ENCODE measurements at places on chromosomes 16 and 17. TPM values are rescaled to one million over a fixed set of nuclear protein-coding genes. Genes with fewer than 3 reads are reported as not detected.
A peak's percentile ranks its signal among the peaks of the same experiment; 100 is the strongest.

DNA sequence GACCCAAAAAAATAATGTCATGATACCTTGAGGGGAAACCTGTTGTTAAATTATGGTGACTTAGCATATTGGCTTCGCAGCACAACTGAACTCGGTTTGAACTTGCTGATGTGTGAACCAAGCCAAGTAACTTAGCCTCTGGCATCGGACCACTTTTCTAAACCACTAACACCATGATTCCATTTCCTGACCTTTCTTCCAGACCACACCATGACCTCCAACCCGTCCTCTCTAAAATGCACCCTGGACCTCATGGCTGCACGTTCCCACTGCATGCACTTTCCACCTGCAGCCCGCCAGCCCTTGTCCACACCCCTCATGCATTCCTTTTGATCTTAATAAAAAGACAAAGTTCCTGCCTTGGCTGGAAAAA, 29.3 kb downstream of the DYNLRB2 start:
- no peak for DNase-seq

- peak; percentile 12 for DNase-seq
Observed at GRCh38 chr17:82740906-82741759, 5.7 kb downstream of the FN3K start.

GRCh38 chr17:18182978-18183333, 672 bp upstream of the ALKBH5 start:
- peak; percentile 94 for DNase-seq

GRCh38 chr17:38752308-38753070, at the start of gene PSMB3:
Gene PSMB3 (plus strand): TSS chr17:38752741. CDS start chr17:38752827, 86 bp downstream.
- DNase-seq = peak; percentile 99

DNA sequence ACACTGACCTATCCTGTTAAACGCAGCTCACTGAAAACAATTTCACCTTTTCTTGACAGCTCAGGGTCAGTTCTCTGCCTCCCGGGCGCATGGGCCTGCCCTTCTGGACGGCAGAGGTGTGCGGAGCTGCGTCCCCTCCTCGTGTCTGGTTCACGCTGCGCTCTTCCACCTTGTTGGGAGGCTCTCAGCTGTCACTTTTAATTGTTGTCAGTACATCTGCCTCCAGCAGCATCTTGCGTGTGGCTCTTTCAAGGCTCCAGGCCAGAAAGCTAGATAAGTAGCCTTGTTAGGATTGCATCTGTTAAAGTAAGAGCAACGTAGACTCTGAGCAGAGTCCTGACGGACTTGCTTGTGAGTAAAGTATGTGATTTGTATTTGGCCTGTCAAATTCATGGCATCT, 59.4 kb downstream of the MGAT5B start:
- DNase-seq = no peak

DNA sequence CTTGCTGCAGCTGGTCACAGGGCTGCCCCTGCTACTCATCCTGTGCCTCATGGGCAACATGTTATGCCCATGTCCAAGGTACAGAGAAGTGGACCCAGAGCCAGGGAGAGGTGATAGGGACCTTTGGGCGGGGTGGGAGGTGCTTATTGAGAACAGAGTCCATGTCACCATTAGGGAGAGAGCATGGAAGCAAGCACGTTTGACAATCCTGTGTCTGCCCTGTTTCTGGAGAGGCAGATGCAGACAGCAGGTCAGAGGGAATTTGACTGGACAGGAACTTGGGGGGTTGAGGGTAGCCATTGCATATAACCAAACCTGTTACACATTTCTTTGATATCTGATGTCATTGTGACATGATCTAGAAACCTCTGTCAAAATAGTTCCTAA, 14.3 kb upstream of the ARL4D start:
- DNase-seq = no peak

DNA sequence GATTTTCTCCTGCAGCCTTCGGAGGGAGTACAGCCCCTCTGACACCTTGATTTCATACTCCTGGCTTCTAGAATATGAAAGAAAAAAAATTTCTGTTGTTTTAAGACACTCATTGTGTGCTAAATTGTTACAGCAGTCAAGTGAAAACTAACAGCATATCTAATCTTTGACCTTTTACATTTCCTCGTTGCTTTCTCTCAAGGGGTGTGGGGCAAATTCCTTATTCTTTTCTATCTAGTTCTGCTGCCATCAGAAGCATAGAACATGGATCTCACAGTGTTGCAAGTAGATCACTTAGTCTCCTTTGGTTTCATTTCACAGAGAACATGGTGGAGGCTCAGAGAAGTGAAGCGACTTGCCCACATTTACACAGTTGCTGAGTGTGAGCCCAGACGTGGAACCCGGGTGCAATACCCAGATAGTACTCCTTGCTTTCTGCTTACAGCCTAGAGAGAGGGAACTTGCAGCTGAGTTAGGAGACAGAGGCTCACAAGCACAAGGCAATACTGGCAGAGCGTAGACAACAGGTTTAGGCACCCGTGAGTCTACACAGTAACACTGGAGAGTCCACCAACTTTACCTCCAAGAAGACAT, 28.7 kb upstream of the MMD start:
- DNase-seq = no peak

DNA sequence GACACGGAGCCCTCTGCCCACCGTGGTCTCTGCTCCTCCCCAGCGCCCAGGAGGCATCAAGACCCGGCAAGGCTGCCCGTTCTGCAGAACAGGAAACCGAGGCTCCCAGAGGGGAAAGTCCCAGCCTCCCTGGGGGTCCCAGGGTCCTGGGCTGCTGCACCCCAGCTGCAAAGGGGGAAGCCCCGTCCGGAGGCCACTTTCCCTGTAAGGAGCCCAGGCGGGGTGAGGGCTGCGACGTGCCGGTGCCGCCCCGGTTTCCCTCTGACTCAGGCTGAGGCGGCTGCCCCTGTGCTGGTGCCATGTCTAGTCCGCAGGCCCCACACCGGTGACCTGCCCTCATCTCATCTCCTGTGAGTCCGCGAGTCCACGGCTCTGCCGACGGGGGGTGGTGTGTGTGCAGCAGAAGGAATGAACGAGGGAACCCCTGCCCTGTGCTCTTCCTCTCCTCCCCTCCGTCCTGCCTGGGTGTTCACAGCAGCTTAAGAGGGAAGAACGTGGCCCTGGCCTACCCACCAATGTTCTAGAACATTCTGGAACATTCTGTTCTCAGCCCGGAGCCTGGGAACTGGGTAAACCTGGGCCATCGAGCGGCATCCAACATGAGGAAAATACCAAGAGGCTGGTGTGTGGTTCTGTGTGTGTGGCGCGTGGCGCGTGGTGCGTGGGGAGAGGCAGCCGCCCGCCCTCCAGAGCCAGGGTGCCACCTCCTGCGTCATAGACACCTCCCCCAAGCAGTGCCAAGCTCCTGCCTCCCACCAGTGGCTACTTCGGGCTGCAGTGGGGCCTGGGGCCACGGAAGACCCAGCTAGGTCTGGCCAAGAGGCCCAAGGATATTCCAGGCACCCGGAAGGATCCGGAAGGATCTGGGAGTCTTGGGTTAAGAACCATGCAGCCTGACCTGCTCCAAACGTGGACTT, 7.0 kb upstream of the CBFA2T3 start:
- DNase-seq = no peak

DNA sequence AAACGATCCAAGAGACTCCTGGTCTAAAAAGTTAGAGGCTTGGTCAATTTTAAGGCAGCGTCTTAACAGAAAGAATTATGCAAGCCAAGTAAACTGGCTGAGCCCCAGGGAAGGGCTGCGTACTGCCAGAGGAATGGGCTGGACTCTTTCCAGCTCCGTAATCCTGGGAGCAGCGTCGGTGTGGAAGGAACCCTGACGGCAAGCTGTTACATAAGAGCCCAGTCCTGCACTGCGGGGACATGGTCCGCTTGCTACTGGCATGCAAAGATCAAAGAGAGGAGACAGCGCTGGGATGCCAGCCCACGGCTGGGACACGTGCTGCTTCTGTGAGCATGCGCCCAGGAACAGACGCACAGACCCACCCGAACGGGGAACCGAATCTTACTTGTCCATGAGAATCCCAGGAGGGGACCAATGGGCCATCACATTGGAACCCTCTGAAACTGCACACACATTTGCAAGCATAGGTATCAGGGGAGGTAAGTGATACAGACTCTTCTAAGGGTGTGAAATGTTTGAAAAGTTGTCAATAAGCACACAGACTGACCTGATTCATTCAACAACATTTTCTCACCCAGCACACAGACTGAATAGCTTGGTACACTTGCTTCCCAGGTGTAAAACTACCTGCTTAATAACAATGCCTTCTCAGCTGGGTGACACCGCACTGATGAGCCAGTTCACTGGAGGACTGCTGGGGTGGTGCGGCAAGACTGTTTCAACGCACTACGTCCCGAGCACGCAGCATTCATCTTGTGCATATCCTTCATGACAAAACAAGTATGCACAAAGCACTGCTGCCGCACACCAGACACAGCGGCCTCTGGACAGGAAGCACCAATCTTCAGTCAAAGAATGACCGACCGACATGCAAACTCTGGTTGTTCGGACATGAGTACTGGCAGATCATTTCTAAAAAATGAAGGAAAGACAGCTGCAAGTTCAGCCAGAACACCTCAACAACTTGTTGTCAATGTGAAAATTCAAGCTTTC, 94.9 kb downstream of the ANKRD11 start:
- peak; percentile 97 for DNase-seq

- DNase-seq = no peak
Observed at GRCh38 chr17:52465407-52465806, 306.9 kb upstream of the CA10 start.

DNA sequence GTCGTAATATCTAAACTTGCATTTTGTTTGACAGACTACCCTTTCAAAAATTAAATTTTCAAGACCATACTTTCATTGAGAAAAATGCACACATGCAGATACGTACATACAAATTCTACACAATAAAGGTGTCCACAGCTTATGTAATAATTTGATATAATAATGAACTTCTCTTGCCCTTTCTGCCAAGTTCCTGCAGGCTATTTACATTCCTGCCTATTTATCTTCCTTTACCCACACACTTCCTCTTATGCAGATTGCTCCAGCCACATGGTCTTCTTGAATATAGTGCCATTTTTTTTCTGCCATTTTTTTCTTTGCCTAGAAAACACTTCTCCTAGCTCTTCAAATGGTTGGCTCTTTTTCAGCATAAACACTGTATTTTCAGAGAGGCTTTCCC, 826.9 kb upstream of the CDH8 start:
- no peak for DNase-seq

DNA sequence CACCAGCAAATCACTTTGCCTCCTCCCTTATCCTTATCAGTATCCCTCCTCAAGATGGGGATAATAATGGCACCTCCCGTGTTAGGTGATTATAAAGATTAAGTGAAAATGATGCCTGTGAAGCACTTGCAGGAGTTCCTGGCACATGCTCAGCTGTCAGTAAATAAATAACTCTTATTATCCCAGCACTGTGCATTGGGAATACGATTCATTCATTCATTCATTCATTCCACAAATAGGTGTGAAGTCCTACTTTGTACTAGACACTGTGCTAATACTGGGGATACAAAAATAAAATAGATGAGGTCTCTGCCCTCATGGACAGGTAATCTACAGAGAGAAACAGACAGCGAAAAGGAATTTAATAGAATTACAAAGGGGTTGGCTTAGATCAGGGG, 2.0 kb downstream of the XYLT2 start:
- no peak for DNase-seq

- DNase-seq = no peak
Observed at GRCh38 chr16:23279721-23280153, 22.4 kb upstream of the SCNN1B start.

DNA sequence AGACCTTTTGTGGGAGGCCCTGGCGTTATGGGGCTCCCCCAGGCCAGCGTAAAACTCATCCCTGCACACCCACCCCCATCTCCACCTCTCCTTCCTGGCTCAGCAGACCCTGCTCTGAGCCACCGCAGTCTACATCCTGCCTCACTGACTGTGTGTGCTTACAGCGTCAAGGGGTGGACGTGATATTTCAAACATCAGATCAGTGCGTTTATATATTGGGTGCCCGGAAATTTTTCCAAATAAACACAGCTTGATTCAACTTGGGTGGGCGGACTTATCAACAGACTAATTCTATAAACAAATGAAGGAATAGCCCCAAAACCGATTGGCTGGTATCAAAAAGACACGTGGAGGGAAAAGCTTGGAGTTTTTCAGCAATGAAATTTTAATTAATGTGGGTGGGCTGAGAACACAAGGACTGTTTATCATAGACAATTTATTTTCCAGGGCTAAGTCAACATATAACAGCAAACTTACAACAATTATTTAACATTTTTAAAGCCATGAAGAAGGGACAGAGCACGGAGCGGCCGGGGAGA, at the start of gene FOXL1:
Gene FOXL1 (plus strand): TSS at position 489 of the 539 bp plus-strand sequence. CDS start 175 bp downstream, outside the sequence.
- DNase-seq = peak; percentile 78

GRCh38 chr16:65689726-65690125, 567.9 kb upstream of the CDH11 start:
- DNase-seq = no peak

DNA sequence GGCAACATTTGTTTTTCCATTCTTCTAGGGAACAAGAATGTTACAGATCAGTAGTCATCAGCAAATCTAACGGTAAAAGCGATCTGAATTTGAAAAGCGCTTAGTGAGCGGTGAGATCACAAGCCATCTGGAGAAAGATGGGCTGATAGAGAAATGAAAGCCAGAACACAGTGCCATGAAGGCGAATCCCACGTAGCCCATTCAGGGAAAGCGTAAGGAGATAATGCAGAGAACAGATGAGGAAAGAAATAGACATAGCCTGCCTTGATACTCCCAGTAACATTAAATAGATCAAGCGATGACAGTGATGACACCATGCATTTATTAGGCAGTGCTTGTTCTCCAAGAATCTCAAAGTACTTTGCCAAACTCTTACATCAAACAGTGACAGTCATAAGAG, 183.1 kb upstream of the PSMD7 start:
- DNase-seq = no peak

GRCh38 chr16:87056551-87056950, 260.6 kb downstream of the C16orf95 start:
- DNase-seq = no peak

- DNase-seq = peak; percentile 89
Observed at GRCh38 chr17:72392056-72393010, 271.5 kb downstream of the SOX9 start.

- no peak for DNase-seq
Observed at GRCh38 chr16:56849690-56850680, 15.0 kb upstream of the SLC12A3 start.

GRCh38 chr17:8041979-8042378, 3.1 kb downstream of the ALOX15B start:
- DNase-seq = no peak

DNA sequence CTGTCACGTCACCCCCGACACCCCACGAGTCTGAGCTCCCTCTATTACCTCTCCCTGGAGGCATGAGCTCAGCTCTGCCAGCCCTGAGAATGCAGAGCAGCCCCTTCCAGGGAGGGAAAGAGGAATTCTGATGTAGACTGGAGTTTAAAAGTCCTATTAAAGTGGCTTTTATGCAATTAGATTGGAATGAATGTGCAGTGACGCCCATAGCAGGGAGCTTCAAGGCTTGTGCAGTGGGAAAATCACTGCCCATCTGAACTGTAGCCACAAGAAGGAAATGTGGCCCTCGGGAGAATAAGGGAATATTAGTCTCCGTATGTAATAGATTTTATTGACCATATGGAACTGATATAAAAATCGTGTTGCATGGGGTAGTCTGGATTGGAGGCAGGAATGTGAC, 66.9 kb downstream of the ZNF423 start:
- peak; percentile 29 for DNase-seq

- DNase-seq = no peak
Observed at GRCh38 chr17:67008101-67008500, 36.3 kb upstream of the CACNG1 start.

TBX6 gene
- 0.11 TPM for total RNA-seq

FAM83G gene
- 26.2 TPM for total RNA-seq

NSRP1 gene
- total RNA-seq = 7.7 TPM

HNF1B gene
- total RNA-seq = not detected

GUCY2D gene
- total RNA-seq = 0.22 TPM

MYL11 gene
- not detected for total RNA-seq

CALB2 gene
- not detected for total RNA-seq

ASPHD1 gene
- total RNA-seq = 18.7 TPM

Measured in GM23248 (cell line).